ENCODE measurements at places on chromosomes 4 and X. TPM values are rescaled to one million over a fixed set of nuclear protein-coding genes. Genes with fewer than 3 reads are reported as not detected.

DNA sequence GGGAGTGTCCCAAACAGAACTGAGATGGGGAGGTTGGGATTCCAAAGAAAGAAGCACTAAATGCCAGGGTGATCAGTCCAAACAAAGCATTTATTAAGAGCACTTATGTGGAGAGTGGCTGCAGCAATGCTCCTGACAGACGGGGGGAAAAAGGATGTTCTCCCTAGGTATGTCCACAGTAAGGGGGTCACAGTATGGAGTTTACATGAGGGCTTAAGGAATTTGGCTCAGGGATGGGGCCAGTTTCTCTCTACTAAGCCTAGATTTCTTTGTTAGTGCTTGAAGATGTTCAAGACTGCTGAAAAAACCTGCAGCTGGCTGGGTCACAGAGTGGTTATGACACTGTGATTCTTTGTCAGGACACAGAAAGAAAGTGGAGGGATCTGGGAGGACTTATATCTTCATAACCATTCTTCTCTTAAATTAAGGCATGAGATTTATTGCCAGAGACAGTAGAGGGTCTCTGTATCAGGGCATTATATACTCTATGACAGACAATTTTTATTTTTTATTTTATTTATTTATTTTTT lies 1468.0 kb downstream of the C4orf33 start:
- DNase-seq: no peak

- no peak for DNase-seq
Measured at GRCh38 chrX:8868906-8869305, 67.7 kb upstream of the FAM9A start.

GRCh38 chr4:70945046-70945445 lies 42.9 kb downstream of the MOB1B start:
- DNase-seq: no peak

DNA sequence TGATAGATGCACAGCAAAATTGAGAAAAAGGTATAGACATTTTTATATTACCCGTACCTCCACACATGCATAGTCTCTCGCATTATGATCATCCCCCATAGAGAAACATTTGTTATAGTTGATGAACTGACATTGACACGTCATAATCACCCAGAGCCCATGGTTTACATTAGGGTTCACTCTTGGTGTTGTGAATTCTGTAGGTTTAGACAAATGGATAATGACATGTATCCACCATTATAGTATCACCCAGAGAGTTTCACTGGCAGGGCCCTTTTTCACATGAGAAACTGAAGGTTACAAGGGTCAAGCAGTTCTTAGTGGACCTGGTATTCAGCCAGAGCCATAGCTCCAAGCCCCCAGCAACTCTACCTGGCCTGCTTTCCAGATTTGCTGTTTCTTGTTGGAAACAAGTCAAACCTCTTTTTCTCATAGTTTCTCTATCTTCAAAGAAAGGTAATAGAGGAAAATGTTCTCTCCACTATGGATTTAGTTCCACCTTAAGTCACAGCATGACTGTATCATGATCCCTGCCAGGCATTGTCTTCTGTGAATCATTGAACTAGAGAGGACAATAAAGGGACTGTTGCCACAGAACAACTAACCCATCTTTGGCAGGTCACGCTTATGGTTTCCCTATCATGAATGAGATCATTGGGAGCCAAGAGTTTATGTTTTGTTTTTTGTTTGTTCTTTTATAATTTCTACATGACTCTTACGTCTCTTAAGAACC lies 64.0 kb downstream of the HHIP start:
- peak; percentile 22 for DNase-seq

GRCh38 chr4:52957220-52957686 lies 95.1 kb downstream of the RASL11B start:
- DNase-seq: no peak

GRCh38 chr4:21290562-21290961 lies 590.3 kb downstream of the PACRGL start:
- no peak for DNase-seq

DNA sequence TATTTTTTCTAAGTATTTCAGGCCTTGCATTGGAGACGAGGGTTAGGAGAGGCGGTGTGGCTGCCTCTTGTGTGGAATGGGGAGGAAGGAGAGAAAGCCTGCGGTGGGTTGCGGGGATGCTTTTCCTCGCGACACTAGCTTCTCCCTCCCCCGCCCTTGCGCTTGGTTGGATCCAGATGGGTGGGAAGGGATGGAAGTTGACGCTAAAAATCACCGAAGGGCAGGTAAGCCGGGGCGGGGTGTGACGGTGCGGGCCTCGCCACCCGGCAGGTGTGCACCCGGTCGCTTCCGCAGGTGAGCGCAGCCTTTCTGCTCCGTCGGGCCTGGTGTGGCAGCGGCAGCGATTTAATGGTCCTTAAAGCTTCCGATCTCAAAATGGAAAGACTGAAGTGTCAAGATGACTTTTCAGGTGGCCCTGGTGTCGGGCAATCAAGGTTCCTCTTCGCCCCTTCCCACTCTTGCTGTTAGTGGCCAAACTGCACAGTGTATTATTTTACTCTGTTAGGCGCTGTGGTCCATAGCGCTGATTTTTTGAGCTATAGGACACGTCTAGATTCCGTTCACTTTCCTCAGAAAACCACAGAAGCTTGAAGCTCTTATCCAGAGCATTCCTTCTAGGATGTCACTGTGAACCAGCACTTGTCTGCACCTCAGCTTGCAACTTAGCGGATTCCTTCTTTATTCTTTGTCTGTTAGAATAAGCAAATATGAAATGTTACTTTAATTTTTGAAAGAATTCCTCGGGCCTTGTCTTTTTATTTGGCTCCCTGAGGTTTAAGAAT lies 765 bp downstream of the ENOPH1 start:
- DNase-seq: no peak

GRCh38 chr4:8314691-8315255 lies 45.2 kb downstream of the HTRA3 start:
- DNase-seq: no peak

- DNase-seq: no peak
Measured at GRCh38 chr4:16818005-16818404, 80.4 kb downstream of the LDB2 start.

GRCh38 chrX:39855748-39856129 lies 242.0 kb downstream of the BCOR start:
- peak; percentile 27 for DNase-seq

DNA sequence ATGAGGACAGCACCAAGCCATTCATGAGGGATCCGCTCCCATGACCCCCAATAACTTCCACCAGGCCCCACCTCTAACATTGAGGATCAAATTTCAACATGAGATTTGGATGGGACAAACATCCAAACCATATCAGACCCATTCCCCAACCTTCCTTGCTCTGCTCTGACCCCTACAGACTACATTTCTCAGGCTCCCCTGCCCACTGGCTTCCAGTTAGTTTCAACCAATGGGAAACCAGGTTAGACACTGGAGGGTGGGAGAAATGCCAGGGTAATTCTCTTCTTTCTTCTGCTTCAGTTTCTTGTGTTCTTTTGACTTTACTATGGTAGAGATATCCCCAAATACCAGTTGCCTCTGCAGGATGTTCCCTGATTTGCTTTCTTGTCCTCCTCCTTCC lies 125.7 kb downstream of the CLCN4 start:
- DNase-seq: no peak

- DNase-seq: no peak
Measured at GRCh38 chr4:83639849-83640493, 104.1 kb downstream of the GPAT3 start.

DNA sequence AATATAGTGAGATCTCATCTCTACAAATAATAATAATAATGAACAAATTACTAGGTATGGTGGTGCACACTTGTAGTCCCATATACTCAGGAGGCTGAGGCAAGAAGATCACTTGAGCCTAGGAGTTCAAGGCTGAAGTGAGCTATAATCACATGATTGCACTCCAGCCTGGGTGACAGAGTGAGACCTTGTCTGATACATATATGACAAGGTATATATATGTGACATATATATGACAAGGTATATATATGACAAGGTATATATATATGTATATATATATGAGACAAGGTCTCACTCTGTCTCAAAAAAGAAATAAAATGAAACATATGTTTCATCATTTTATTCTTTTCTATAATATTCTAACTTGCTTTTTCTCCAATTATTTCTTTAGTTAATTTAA lies 278.1 kb upstream of the TET2 start:
- no peak for DNase-seq

DNA sequence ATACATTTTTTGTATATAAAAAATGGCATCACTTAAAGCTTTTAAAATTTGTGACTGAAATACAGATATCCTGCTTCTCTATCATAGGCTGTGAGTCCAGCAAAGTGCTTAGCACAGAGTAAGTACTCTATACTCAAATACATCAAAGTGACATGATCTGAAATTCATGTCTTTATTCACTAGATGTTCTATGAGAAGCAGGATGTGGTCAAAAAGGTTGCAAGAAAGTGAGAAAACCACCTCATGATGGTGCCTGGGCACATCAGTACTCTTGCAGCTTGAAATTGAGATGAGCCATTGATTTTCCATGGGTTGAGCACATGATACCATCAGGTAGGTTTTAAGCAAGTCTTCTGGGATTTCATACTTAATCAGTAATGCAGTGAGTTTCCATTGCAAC lies 20.4 kb upstream of the SFRP2 start:
- DNase-seq: no peak

DNA sequence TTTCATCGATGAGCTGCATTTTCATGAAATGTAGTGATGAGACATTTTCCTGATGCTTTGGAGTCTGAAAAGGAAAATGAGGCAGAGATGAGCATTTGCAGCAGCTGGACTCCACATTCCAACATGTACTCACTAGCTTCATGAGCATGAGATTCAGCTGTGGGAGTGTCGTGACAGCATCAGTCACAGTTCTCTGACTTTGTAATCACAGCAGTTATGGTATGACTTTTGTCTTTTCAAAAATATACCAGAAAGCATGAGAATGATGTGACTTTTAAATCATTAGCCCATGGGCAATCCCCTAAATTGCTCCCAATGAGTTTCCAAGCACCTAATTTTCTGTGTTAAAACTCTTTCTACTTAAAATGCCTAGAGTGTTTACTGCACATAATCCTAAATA lies 18.3 kb upstream of the MSL3 start:
- no peak for DNase-seq

DNA sequence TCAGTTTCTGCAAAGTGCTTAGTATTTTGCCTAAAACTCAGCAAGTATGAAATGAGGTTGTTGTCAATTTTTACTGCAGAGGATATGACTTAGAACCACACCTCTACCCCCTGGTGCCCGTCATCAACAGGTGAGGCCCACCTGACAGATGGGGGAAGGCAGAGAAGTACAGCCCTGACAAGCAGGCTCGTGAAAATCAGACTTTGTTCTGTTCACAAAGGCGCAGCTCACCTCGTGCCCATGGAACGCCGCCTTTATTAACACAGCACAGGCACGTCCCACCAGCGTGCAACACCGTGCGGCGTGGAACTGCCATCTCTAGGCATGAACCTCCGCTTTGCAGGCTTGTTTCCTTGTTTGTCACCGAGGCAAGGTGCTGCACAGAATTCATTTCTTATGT lies 13.3 kb downstream of the CYP4V2 start:
- no peak for DNase-seq

- DNase-seq: no peak
Measured at GRCh38 chrX:112630187-112630586, 49.6 kb downstream of the LHFPL1 start.

GRCh38 chrX:145881175-145881995 lies 63.8 kb downstream of the SLITRK2 start:
- DNase-seq: no peak

GRCh38 chr4:20681271-20681670 lies 19.0 kb upstream of the PACRGL start:
- no peak for DNase-seq

DNA sequence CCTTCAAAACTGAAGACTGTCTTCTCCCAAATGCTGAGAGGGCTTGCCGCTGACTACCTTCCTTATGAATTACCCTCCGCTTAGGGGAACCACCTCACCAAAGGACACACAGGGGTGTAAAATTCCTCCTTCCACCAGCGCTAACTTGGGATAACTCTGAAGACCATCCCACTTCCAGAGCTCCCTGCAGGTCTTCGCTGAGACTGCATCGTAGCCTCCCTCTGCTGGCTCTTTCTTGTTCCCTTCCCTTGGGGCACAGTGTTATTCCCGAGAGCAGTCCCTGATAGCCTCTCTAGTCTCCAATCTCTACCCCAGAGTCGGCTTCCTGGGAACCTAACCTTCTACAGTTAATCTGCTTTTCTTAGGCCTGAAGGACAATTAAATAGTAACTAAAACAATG lies 725.5 kb upstream of the ATOH1 start:
- DNase-seq: no peak

- DNase-seq: no peak
Measured at GRCh38 chr4:36267486-36268268, 13.7 kb upstream of the DTHD1 start.

- no peak for DNase-seq
Measured at GRCh38 chrX:139126493-139126892, 404.0 kb upstream of the F9 start.

DNA sequence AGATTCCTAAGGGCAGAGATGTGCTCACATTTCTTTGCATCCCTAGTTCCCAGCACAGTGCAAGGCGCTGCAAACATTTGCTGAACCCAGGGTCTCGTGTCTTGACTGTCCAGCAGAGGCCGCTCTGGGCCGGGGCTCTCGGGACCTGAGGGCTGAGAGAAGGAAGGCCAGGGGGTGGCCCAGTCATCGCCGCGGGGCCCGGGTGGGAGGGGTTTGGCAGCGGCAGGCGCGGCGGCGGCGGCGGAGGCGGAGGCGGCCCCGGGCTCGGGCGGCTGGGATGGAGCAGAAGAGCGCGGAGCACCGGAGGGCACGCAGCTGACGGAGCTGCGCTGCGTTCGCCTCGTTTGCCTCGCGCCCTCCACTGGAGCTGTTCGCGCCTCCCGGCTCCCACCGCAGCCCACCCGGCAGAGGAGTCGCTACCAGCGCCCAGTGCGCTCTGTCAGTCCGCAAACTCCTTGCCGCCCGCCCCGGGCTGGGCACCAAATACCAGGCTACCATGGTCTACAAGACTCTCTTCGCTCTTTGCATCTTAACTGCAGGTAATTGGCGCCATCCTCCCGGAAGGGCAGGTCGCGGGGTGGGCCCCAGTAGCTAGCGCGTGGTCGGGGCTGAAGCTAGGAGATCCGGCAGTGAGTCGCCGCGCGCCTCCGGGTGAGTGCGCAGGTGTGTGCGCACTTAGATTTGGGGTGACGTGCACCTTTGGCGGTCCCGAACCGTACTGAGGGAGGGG lies at the start of gene PARM1:
TSS of gene PARM1 (plus strand) at position 285 of the 730 bp plus-strand sequence. CDS start at position 497, 212 bp downstream.
- DNase-seq: peak; percentile 83

Gene GRIA3
- total RNA-seq: 74.2 TPM

Gene CXCL6
- total RNA-seq: 0.62 TPM

Gene TRAM1L1
- total RNA-seq: 37.1 TPM

Gene MAGEB2
- total RNA-seq: not detected

Gene BST1
- 2.8 TPM for total RNA-seq

Gene GUCY1B1
- total RNA-seq: 60.8 TPM

Gene MORC4
- 6.6 TPM for total RNA-seq

Gene HTN1
- total RNA-seq: not detected

Gene UGT2B15
- not detected for total RNA-seq

Gene ARMCX2
- 68.6 TPM for total RNA-seq

Measured in occipital lobe (tissue), 3 donors.